ENCODE measurements at places on chromosomes 2 and 18. TPM values are rescaled to one million over a fixed set of nuclear protein-coding genes. Genes with fewer than 3 reads are reported as not detected.

DNA sequence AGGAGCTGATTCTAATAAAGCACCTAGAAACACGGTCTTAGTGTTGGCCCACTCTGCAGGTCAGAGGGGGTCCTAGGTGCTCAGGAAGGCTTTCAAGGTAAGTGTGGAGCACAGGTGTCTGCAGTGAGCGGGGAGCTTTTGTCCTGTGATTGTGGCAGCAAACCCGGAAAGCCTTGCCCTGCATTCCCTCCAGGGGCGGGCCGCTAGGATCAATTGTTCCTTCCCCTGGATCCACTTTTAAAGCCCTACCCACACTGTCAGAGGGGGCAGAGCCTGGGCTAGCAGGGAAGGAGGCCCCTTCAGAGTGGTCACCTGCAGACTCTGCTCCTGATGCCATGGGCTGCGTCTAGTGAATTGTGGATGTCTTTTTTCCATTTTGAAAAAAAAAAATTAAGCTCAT is 176.0 kb downstream of the CTIF start:
- no peak for DNase-seq

DNA sequence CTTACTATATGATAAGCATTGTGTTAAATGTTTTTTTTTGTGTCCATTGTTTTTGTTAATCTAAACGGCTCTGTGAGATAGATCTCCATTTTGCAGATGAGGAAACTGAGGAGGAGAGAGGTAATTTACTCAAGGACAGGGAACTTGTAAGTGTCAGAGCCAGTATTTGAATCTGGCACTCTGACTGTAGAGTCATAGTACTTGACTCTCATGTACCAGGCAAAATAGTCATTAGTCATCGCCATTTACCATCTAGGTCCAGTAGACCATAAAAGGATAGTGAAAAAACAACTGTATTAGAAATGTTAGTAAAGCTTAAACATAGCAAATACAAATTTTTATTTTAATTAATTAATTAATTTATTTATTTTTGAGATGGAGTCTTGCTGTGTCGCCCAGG is 4.8 kb downstream of the PSMD14 start:
- no peak for DNase-seq

SLC11A1 gene
- polyA plus RNA-seq: 6.3 TPM

RAD51AP2 gene
- 0.07 TPM for polyA plus RNA-seq

SULT1C4 gene
- polyA plus RNA-seq: 0.34 TPM

- DNase-seq: no peak
Observed at GRCh38 chr2:165827016-165827920, 33.2 kb upstream of the GALNT3 start.
